ENCODE measurements at places on chromosomes 13 and 19. TPM values are rescaled to one million over a fixed set of nuclear protein-coding genes. Genes with fewer than 3 reads are reported as not detected.

DNA sequence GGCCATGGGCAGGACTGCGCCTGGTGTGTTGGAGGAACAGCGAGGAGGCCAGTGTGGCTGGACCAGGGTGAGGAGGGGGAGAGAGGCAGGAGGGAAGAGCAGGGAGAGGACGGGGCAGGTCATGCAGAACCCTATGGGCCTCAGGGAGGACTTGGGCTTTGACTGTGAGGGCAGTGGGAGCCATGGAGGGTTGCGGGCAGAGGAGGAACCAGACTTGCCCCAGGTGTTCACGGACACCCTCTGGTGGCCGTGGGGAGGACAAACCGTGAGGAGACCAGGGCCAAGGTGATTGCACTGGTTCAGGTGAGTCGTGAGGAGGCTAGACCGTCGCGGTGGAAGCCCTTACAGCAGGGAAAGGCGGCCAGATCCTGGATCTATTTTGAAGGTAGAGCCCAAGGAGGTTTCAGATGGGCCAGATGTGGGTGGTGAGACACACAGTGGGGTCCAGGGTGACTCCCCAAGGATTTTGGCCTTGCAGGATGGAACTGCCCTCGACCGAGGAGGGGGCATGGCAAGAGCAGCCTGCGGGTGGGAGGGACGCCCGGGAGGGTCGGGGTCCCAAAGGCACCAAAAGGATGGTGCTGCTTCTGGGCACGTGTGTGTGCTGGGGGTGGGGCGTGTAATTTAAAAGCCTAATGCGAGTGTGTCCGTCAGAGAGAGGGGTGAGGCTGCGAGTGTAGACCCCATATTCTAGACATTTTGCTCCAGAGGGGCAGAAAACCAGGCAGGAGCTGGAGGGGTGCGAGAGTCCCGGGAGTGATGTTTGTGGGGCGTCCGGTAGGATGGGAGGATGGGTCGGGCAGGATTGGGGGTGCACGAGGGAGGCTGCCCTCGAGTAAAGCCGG is 2.7 kb upstream of the REXO1 start:
- no peak for DNase-seq

DNA sequence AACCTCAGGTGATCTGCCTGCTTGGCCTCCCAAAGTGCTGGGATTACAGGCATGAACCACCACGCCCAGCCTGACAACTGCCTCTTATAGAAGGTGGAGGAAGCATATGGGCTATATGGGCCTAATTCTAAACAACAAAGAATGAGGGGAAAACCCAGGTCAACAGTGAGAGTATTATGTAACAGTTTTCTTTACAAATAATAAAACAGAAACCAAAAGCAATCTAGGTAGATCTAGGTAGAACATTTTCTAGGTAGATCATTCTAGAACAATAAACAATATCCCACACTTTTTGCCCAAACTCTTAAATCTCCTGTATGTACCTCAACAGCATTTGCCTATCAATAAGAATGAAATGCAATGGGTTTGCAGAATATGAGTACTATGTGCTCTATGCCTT is 267.4 kb downstream of the ABCC4 start:
- DNase-seq: no peak

DNA sequence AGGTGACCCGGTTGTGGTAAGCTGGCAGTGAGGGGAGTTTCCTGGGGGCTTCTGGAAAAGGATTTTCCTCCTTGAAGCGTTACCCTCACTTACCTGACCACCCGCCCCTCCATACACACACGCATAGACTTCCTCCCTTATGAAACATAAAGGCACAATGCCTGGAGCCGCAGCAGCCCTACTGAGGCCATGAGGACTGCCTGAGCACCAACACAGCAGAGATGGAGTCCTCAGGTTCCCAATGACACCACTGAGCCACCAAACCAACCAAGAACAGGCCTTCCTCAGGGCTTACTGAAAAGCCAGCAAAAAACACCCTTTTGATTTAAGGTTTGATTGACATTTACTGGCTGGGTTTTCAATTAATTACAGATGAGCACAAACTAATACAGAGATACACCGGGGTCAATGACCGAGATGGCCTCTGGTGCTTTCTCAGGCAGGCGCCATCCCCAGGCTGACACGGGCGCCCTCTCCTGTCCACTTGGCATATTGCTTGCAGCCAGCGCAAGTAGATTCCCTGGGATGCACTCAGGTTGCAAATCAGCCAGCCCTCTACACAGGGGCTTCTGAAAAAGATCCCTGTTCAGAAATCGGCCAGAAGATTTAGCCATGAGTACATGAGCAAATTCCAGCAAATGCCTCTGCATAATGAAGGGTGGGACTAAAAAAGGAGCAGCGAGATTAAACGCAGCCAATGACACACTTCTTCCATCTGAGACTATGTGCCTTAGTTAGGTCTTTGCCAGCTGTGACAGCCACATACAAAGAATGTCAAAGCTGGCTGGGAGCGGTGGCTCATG is 14.8 kb downstream of the OPA3 start:
- peak; percentile 19 for DNase-seq

Gene APOC4
- not detected for polyA plus RNA-seq
